ENCODE measurements at places on chromosomes 12 and 14.

DNA sequence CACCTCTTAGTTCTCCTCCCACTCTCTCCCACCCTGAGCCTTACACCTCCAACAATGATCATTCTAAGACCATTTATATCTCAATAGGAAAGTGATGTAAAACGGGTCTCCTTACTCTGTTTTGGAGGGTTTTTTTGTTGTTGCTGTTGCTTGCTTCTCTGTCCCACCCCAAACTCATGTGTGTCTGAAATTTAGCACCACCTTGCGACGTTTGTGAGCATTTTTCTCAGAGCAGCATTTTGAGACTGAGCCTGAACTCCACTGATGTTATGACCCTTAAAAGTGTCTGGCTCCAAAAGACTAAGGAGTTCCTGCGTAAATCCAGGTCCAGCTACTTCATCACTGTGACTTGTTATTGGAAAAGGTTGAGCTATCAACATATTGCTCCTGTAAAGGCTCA, 155.0 kb downstream of the DAD1 start:
- DNase-seq = no peak

DNA sequence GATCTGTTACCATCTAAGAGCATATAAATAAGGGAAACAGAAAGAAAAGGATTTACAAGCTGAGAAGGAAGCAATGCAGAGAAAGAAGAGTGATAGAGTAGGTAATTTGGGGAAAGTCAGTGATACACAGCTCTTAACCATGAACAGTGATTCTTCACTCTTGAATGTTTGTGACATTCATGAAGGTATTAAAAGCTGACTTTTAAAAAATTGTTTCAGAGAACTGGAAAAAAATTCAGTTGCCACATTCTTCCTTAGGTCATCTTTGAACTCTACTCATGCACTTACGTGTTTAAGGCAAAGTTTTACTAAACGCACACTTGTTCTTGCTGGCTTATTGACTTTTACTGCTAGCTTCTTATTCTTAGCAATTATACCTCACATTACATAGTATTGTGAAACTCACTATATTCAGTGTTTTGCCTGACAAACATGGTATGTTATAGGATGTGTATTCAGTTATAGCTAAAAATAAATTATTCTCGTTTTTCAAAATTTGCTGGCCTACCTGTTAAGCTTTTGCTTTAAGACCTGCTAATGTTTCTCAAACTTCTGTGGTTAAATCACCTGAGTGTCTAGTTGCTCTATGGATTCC, 10.9 kb downstream of the HIF1A start:
- no peak for DNase-seq

GRCh38 chr12:90299121-90299520, 590.5 kb upstream of the ATP2B1 start:
- DNase-seq = no peak

DNA sequence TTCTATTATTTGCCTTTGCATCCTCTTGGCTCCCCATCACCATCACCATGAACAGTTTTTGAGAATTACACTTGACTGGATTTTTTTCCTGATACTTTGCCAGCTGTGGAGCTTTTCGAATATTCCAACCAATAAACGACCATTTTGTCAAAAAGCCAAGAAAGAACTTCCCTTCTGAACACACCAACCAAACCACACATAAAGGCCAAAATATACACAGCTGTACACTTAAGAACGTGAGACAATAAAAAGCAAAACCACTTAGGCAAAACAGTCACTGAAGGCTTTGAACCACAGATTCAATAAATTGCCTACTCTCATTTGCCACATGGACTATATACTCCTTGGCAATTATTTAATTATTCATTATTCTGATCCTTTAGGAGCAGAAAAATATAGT, 1.1 kb downstream of the C14orf93 start:
- DNase-seq = no peak

- no peak for DNase-seq
Measured at GRCh38 chr12:54603872-54604271, 15.4 kb upstream of the PPP1R1A start.

- no peak for DNase-seq
Measured at GRCh38 chr12:104825408-104825807, 132.7 kb downstream of the SLC41A2 start.

DNA sequence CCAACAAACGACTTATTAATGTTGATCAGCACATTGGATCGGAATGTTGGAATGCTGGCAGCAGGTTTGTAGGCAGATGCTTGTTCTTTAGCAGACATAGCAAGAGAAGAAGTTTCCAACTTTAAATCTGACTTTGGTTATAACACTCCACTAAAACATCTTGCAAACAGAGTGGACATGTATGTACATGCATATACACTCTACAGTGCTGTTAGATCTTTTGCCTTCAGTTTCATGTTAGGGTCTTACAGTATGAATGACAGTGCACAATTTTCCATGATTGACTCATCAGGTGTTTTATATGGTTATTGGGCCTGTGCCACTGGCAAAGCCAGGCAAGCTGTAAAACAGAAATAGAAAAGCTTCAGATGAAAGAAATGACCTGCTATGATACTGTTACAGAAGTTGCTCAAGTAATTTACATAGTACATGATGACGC, 14.3 kb upstream of the DHRS7 start:
- no peak for DNase-seq

- no peak for DNase-seq
Measured at GRCh38 chr14:74018174-74018585, 908 bp downstream of the ENTPD5 start.

DNA sequence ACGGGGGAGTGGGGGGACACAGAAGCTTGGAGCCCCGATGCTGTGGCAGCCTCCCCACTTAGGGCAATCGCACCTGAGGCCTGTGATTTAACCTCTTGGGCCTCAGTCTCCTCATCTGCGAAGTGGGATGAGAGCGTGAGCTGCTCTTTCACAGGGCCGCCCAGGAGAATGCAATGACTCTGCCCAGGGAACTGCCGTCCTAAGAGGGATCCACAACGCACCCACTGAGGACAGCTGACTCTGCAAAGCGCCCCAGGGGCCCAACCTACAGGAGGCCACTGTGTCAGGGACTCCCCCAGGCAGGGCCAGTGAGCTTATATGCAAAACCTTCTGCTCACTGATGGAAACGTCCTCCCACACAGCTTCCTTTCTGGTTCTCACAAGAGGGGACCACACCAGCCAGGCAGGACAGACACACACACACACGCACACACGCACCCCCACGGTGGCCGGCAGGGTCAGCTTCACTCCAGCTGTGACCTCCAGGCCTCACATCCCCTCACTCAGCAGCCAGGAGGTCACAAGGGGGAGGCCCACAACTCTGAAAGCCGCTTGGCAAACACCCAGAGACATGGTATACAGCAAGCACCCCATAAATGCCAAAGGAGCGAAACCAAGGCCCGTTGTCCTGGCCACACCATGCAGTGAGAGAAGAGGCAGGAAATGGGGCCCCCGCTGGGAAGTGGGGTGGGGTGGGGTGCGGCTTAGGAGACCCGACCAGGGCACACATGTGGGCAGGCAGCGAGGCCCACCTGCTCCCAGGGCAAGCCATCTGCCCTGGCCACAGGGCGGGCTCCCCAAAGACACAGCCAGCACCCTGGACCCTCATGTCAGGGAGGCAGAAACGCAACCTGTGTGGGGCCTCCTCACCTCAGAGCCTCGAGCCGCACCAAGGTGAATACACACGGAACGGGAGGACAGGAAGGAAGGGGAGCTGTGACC, 73.3 kb downstream of the NCOR2 start:
- DNase-seq = no peak

DNA sequence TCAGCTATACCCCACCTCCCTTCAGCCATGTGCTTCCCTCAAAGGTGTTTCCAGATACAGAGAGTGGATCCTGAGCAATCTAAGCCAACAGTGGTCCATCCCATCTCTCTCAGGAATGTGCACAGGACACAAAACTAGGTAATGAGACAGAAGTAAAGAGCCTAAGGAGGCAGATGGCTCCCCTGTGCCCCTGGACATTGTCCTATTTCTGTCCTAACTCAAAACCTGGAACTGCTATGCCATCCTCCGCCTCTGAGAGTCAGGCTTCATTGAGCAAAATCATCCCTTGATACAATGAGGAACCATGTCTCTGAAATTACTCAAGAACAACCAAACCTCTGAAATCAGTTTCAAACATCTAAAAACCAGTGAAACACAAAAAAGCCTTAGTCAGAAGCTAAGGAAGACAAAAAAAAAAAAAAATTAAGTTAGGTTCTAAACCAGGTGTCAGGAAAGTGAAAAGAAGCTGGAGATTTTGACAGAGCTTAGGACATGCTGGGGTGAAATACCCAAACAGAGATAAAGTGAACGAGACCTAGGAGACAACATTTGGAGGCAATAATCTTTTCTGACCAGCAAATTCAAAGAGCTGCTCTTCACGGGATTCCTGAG, 200.3 kb upstream of the PLEKHG7 start:
- no peak for DNase-seq

- DNase-seq = no peak
Measured at GRCh38 chr12:77782034-77782433, 48.7 kb upstream of the NAV3 start.

- no peak for DNase-seq
Measured at GRCh38 chr14:74638966-74639365, 26.9 kb upstream of the LTBP2 start.

GRCh38 chr14:33764876-33765650, 185.8 kb downstream of the EGLN3 start:
- no peak for DNase-seq

- no peak for DNase-seq
Measured at GRCh38 chr12:101527682-101528081, 52.5 kb downstream of the SPIC start.

GRCh38 chr14:35050652-35051051, 4.6 kb downstream of the FAM177A1 start:
- no peak for DNase-seq

DNA sequence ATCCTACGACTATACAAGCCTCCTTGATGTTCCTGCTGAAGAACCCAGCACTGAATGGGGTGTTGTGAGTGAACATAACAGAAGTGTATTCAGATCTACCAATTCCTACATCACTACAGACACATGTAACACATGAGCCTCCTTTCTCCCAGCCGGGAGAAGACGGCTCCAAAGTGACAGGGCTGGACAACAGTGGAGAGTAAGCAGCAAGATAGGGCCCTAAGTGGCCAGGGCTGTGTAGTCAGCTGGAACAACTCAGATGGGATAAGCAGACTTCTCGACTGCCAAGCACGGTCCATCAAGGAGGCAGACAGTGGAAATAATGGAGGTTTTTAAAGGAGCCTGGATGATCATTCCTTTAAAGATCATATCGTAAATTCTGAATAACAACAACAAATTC, 73.5 kb downstream of the TTC7B start:
- no peak for DNase-seq

- no peak for DNase-seq
Measured at GRCh38 chr14:96108061-96108795, 69.1 kb downstream of the C14orf132 start.
